ENCODE measurements at places on chromosomes 5 and 9. TPM values are rescaled to one million over a fixed set of nuclear protein-coding genes. Genes with fewer than 3 reads are reported as not detected.

DNA sequence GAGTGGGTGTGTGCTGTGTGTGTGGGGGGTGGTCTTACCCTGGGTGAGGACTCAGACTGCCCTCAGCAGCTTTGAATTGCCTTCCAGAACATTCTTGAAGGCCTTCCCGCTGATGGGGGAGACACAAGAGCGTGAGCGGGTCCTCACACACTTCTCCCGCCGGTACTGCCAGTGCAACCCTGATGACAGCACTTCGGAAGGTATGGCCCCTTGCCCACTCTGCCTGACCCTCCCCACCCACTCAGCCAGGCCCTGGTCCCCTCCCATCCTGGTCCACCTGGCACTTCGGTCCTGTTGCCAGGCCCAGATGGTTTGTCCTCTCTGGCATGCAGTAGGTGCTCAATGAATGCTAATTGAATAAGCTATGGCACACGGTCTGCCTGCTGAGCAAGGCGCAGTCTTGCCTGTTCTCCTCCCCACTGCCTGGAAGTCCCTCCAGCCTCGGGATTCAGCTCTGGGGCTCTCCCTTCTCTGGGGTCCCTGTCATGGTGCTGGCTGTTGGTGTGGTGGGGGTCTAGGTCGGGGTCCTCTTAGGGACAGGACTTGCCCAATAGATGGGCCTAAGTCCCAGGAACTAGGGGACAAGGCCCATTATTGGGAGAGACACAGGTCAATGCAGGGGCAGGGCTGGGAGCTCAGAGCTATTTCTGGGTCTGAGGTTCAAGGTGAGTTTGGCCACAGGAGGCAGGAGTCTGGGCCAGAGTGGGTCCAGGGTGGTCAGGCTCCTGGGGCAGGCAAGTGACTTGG is 26.4 kb downstream of the PSD2 start:
- no peaks in the 10 kb centered on the region for H3K4me1 ChIP-seq
- H3K36me3 ChIP-seq: no peaks in the 10 kb centered on the region
- no peak overlapping the region for H3K27ac ChIP-seq
- no peak for DNase-seq
- H3K27me3 ChIP-seq: peaks cover 99% of the 10 kb centered on the region

- H3K27me3 ChIP-seq: no peaks in the 10 kb centered on the region
- H3K4me1 ChIP-seq: peaks cover 30% of the 10 kb centered on the region
- no peak for DNase-seq
- H3K36me3 ChIP-seq: no peaks in the 10 kb centered on the region
- H3K4me3 ChIP-seq: no peak overlapping the region
- H3K27ac ChIP-seq: peak overlapping the region; percentile 67
Measured at GRCh38 chr5:68335075-68335474, 119.5 kb downstream of the PIK3R1 start.

GRCh38 chr9:131834721-131835120 is 94.8 kb upstream of the RAPGEF1 start:
- no peak overlapping the region for H3K27ac ChIP-seq
- peaks cover 21% of the 10 kb centered on the region for H3K27me3 ChIP-seq
- no peak overlapping the region for H3K4me3 ChIP-seq

DNA sequence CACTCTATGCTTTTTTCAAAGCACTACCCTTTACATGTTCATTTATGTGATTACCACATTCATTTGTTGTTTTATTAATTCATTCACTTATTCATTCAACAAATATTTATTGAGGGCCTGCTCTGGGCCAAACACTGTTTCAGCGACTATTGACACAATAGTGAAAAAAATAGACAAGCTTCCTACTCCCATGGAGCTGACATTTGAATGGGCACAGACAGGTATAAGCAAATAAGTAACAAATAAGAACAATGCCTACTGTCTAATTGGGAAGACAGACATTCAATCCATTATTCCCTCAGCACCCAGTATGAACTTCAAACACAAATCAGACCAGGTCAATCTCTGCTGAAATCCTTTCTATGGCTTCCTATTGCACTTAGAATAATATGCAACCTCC is 156.9 kb upstream of the NR3C1 start:
- no peak for DNase-seq
- no peak overlapping the region for H3K4me3 ChIP-seq
- H3K27ac ChIP-seq: no peak overlapping the region
- H3K36me3 ChIP-seq: no peaks in the 10 kb centered on the region
- H3K27me3 ChIP-seq: no peaks in the 10 kb centered on the region
- H3K4me1 ChIP-seq: peaks cover 10% of the 10 kb centered on the region

The SHOC1 gene
- total RNA-seq: not detected

The CDC25C gene
- total RNA-seq: 36.2 TPM

Data from PC-9 (cell line).